ENCODE measurements at places on chromosomes 1 and 21. TPM values are rescaled to one million over a fixed set of nuclear protein-coding genes. Genes with fewer than 3 reads are reported as not detected.

DNA sequence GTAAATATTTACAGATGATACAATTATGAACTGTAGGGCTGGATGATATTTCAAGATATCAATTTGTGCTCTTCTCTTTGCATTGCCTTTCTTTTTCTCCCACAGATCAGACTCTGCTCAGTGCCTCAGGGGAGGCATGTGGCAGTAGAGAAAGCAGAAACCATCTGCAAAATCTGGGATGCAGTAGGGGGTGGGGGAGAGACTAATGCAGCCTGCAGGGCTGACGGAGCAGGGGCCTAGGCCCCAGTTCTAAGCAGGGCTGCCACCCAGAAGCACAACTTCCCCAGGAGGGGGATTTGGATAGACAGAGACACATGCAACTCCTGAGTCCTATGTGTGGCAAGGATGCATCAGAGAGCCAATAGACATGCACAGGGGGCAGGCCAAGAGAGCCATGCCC lies 511.6 kb downstream of the SMYD3 start:
- no peak overlapping the region for H3K27ac ChIP-seq
- no peak for DNase-seq
- no peaks in the 10 kb centered on the region for H3K27me3 ChIP-seq
- H3K36me3 ChIP-seq = no peaks in the 10 kb centered on the region

- H3K27me3 ChIP-seq = no peaks in the 10 kb centered on the region
- no peak overlapping the region for H3K27ac ChIP-seq
- DNase-seq = no peak
- no peaks in the 10 kb centered on the region for H3K36me3 ChIP-seq
These were observed 16.5 kb upstream of the SUMO3 start for GRCh38 chr21:44834231-44834950.

GRCh38 chr1:246329900-246330299 lies 177.2 kb downstream of the SMYD3 start:
- H3K4me3 ChIP-seq = no peak overlapping the region
- peak overlapping the region; percentile 75 for H3K27ac ChIP-seq
- H3K36me3 ChIP-seq = peaks cover 58% of the 10 kb centered on the region
- DNase-seq = peak; percentile 64

RPTN gene
- not detected for total RNA-seq

- H3K4me1 ChIP-seq = peaks cover 21% of the 10 kb centered on the region
- DNase-seq = no peak
- no peak overlapping the region for H3K4me3 ChIP-seq
- H3K27ac ChIP-seq = no peak overlapping the region
- H3K27me3 ChIP-seq = no peaks in the 10 kb centered on the region
These were observed 154.9 kb downstream of the ST6GALNAC3 start for GRCh38 chr1:76229279-76230005.

DISP3 gene
- total RNA-seq = 0.65 TPM

VCAM1 gene
- 0.83 TPM for total RNA-seq

GRCh38 chr21:42013376-42013775 lies 3.2 kb upstream of the ZBTB21 start:
- peaks cover 4% of the 10 kb centered on the region for H3K36me3 ChIP-seq
- no peaks in the 10 kb centered on the region for H3K27me3 ChIP-seq
- peaks cover 3% of the 10 kb centered on the region for H3K4me1 ChIP-seq
- H3K4me3 ChIP-seq = no peak overlapping the region
- H3K27ac ChIP-seq = no peak overlapping the region

TMEM59 gene
- total RNA-seq = 93.4 TPM

GRCh38 chr1:211472724-211473123 lies 19.2 kb downstream of the RD3 start:
- no peaks in the 10 kb centered on the region for H3K36me3 ChIP-seq
- no peak overlapping the region for H3K27ac ChIP-seq
- no peak for DNase-seq
- H3K4me1 ChIP-seq = no peaks in the 10 kb centered on the region
- H3K27me3 ChIP-seq = peaks cover 5% of the 10 kb centered on the region

All from activated CD8-positive, alpha-beta T cell treated with anti-CD3 and anti-CD28 coated beads for 36 hours (primary cell).